ENCODE measurements at places on chromosomes 2 and 18.

DNA sequence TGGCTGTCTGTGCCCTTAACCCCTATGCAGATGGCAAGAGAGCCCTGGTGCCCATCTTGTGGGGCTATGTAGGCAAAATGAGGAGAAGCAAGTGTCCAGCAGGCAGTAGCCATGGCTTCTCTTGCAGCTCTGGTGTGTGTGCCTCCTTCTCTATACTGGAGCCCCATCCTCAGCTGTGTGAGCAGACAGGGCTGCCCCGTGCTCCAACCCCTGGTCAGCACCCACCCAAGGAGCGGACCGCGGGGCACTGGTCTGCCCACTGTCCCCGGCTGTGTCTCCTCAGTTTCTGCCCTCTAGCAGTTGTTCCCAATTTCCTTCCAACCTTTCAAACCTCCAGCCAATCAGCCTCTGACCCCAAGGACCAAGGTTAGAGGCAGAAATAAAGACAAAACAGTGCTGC is 134.9 kb upstream of the GLI2 start:
- no peak for DNase-seq

DNA sequence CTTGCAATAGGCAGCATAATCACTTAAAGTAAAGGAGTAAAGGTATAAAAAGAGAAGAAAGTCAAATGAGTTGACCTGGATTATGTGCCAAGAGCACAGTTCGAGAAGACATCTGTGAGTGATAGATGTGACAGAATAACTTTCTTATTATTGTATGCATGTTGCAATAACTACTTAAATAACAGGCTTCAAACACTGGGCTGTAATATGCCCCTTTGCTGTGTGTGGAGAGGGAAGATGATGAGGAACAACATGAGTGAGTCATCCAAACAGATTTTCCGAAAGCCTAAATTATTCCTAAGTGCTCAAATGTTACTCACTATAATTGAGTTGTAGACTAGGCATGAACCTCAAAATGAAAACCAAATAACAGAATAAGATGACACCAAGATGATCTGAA is 328.1 kb downstream of the EXOC6B start:
- DNase-seq: no peak

- no peak for DNase-seq
Observed at GRCh38 chr2:181988154-181988924, 2.7 kb downstream of the PPP1R1C start.

GRCh38 chr2:95074663-95075439 is 46.8 kb downstream of the MRPS5 start:
- no peak for DNase-seq

GRCh38 chr2:199329466-199329865 is 128.3 kb downstream of the SATB2 start:
- DNase-seq: no peak

GRCh38 chr2:158766524-158766923 is 28.6 kb upstream of the DAPL1 start:
- no peak for DNase-seq

GRCh38 chr2:232903989-232904388 is 33.9 kb downstream of the SNORC start:
- DNase-seq: no peak

DNA sequence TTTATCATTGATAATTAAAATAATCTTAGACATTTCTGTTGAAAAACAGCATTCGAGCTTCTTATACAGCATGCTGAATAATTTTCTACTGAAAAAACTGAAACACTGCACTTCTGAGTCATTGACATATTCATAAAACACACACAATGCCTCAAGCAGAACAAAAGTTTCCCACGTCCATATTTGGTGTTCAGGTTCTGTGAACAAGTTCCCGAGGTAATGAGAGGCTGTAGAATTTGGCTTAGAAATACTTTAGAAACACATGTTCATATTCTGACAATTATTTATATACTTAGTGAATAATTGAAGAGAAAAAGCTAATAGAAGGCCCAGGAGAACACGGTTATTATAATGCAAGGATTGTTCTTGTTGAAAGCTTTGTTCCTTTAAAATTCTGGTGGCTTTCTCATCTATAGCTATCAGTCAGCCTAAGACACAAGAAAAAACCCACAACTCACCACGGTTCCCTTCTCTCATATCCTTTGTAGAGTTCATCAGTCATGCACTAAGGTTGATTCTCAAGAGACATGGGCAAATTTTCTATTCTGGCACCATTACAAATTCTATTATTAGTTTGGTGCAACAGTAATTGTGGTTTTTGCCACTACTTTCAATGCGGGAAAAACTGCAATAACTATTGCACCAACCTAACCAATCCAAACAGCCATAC is 194.4 kb downstream of the TMX3 start:
- DNase-seq: no peak

- DNase-seq: no peak
Observed at GRCh38 chr2:73877071-73877802, 15.6 kb upstream of the ACTG2 start.

DNA sequence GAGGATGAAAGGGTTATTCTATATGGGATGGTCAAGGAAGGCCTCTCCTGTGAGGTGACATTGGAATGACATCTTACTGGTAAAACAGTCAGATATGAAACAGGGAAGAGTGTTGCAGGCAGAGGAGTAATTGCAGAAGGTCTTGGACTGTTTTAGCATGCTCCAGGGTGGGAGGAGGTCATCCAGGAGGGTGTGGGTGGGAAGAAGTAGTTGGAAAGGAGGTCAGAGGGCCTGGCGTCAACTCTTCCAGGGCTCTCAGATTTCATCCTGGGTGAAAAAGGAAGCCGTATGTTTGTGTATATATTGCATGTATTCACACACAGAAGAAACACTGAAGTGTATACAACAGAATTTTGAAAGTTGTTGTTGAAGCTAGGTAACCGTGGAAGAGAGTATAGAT is 48.2 kb downstream of the ATP9B start:
- no peak for DNase-seq

- no peak for DNase-seq
Observed at GRCh38 chr2:67752199-67752598, 310.6 kb downstream of the C1D start.

- no peak for DNase-seq
Observed at GRCh38 chr2:234147335-234147861, 96.9 kb downstream of the SPP2 start.

DNA sequence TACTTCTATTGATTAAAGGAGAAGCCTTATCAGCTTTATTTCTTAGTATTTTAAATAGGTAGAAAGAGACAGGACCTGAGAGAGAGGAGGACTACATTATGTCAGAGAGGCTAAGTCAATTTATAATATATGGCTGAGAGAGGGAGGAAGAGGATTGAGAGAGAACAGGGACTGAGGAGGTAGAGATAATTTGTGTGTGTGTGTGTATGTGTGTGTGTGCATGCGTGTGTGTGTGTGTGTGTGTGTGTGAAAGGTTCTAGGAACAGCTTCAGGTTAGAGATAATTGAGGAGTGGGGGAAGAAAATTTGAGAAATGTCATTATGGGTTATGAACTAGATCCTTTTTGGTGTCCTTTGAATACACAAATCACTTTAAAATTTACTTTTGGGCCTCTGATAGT is 15.2 kb downstream of the DOK1 start:
- DNase-seq: no peak

GRCh38 chr2:163593982-163594381 is 141.8 kb downstream of the FIGN start:
- DNase-seq: no peak

DNA sequence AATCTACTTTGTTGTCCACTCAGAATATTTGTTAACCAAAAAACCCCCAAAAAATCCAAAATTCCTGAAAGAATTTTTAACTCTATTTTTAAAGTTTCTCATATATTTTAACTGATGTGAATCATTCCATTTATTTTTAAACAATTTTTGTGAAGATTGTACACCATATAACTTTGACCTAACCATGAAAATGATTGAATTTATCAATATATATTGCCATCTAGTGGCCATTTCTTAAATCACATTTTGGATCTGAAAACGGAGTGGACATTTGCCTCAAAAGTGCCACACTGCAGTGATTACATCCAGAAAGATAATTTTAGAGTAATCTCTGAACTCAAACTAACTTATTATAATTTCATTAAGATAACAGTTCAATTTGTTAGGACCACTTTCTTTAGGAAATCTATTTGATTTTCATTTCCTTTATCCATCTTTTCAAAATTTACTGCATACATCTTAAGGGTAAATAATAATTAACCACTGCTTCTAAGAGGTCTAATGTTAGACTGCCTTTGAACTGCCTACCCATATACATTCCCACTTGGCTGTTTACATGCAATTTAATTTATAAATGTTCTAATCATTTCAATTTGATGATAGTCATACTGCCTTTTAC is 71.1 kb downstream of the DSC3 start:
- DNase-seq: no peak

GRCh38 chr18:50473881-50474280 is 86.0 kb upstream of the MAPK4 start:
- DNase-seq: no peak

DNA sequence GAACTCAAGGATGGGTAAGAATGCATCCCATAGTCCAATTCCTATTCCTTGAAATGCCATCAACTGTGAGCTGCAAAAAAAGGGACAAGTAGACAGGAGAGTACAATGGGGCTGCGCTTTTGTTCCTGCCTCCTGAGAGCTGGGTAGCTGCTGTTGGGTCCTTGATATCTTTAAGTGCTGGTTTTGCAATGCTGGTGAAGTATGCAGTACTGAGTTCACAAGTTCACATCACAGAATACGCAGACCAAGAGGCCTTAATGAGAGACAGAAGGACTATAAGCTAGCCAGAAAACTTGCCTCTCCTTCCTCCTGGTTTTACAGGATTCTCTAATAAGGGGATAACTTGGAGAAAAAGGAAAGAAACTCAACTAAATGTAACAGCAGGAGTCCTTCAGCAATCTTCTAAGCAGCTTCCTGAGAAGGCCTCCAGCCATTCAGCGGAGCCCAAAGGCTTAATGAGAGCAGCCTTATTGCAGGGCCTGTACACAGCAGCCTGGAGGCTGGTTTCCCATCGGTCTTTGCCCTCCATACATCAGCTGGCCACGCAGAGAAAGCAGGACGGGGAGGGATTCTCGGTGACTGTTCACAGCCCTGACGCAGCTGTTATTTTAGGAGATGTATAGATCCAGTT is 293.1 kb downstream of the CDCA7 start:
- DNase-seq: no peak

- DNase-seq: no peak
Observed at GRCh38 chr2:19898592-19899329, 3.0 kb downstream of the TTC32 start.

DNA sequence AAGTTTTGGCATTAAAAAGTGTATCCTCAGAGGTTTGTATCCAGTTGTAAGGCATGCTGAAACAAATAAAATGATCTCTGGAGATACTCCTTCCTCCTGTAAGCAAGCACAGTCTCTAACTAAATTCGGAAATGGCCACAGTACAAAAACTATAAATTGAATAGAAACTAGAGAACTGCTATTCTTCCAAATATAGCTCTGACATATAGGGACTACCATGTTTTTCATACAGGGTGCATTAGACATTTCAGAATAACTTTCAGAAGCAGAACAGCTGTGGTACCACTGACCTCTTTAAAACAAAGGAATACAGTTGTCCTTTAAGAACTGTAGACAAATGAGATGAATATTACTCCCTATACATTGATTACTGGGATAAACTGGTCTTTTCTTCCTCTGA is 568.5 kb downstream of the ARHGAP15 start:
- DNase-seq: no peak

DNA sequence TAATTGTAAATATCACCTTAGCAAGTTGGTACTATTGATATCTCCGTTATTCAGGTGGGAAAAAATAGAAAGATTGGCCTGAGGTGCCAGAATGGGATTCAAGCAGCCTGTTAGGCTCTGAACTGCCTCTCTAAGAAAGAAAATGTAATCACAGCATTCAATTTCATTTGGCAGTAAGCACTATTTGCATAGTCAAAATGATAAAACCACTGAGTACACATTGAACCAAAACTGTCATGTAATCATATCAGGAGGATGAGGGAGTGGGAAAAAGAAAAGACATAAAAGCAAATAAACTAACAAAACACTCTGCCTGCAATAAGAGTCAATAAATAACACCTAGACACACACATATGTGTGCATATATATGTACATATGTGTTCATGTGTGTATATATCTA is 103.9 kb upstream of the TACR1 start:
- DNase-seq: no peak

DNA sequence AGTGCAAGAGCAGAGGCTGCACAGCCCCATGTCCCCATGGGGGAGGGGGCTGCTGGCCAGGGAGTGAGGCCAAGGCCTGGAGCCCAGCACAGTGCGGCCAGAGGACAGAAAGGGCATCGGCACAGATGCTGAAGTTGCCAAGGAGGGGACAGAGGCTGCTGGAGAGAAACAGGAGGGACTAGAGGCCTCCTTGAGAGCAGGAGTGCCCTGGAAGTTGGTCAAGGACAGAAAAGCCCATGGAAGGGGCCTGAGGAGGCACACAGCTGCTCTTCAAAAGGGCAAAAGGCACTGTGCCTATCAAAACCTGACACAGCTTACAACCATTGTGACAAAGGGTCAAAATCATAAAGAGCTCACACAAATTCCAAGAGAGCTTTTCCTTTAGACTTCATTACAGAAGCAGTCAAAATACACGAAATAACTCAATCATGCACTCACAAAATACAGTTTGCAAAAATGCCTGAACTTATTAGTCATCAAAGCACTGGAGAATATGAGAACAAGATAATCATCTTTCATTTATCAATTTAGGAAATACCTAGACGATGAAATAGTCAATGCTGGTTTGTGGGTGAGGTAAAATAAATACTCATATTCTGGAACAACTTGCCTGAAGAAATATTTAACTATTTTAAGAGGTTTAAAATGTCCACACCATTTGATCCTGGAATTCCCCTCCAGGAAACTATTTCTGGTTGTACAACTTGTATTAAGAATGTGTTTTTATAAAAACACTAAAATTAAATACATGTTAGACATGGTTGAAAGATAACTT is 79.6 kb downstream of the USP40 start:
- no peak for DNase-seq

DNA sequence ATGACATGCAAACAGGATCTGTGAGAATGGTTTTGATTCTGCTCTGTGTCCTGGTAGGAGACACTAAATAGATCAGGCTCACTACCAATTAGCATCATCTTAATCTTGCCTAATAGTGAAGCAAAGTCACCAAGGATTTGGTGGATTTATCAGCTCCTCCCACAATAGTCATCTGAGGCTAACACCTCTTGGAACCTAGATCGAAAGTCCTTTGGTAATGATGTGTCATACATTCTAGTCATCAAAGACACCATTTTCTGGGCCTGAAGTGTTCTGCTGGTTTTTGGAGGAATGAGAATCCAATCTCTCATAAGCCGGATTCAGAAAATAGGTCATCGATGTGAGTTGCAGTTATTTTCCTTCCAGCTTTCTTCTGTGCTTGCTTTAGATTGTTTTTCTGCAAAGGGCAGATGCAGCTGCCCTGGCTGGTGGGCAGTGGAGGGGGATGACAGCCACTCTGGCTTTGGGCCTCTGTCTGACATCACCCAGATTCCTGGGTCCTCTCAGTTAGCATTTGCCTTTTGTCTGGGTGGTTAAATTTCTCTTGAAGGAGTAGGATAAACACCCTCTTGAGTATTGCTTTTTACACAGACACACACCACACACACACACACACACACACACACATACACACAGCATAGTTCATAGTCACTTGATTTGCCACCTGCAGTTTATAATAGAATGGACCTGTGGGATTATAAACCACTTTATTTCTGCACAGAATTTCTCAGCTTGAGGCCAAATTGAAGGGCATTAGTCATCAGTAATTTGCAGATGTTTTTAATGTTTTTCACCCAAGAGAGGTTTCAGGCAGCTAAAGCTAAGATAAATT is at the start of gene MYO3B:
TSS of gene MYO3B (plus strand) at position 198 of the 832 bp plus-strand sequence. CDS start at position 339, 141 bp downstream.
- peak; percentile 25 for DNase-seq

GRCh38 chr2:25619185-25619584 is 54.2 kb downstream of the DTNB start:
- DNase-seq: no peak

All from GM18507 (cell line).